Femur (tissue), 1 donor: ENCODE measurements at places on chromosomes 12 and 14.

DNA sequence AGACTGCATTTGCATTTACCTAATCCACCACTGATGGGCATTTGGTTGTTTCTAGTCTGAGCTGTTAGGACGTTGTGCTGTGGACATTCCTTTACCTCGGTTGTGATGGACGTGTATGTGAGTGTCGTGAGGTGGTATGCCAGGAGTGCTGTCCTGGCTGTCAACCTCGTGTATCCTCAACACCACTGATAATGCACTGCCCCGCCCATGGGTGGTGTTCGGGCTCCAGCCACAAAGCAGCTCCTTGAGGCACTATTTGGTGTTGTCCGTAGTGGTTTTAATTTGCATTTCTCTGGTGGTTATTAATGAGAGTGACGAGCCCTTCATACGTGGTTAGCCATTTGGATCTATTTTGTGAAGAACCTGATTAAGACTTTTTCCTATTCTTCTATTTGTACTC is 87.6 kb downstream of the PPP2R5C start:
- no peak for DNase-seq

DNA sequence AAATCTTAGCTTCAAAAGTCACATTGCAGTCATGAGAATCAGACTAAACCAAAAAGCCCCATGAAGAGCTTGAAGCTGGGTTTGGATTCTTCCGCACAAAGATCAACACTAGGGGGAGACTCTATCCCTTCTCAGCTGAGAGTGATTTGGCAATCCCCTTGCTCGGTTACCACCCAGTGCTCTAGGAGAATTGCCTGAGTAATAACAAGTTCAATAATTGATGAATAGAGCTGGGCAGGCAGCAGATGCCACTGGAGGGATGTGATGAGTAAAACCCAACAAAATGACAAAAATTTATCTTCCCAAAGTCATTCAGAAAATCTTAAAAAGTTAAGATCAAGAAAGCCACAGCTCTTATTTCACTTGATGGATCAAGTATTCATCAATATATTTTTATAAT is 185.6 kb upstream of the ARID2 start:
- peak; percentile 50 for DNase-seq

DNA sequence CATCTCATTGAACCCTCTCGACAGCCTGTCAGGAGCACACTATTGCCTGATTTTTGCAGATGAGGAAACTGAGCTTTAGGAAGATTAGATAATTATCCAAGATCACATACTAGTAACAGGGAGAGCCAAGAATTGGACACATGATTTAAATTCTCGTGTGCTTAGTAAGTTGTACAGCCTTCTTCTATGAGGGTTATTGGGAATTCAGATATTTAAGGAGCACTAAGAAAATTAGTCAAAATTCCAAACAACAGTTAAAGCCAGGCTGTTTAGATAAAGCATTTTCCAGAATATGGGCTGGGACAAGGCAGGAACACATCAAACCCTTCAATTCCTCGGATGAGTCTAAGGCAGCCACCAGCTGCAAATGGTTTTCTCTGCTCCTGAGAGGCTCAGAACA is 148.8 kb downstream of the TMEM30B start:
- no peak for DNase-seq

GRCh38 chr14:89227496-89227836 is 189.6 kb downstream of the FOXN3 start:
- DNase-seq = no peak

DNA sequence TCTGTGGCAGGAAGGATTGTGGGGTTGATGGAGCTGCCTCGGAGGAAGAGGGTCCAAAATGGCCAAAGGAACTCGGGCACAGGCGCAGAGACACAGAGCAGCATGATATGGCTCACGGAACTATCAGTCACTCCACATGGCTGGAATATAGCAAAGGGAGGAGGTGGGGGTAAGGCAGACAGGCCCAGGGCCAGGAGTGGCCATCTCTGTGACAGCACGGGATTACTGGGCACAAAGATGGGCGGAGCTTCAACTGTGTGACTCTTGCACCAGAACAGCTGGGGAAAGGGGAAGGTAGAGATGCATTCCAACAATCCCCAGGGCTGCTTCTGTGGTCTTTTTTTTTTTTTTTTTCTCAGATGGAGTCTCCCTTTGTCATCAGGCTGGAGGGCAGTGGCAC is 24.8 kb upstream of the EML1 start:
- DNase-seq = no peak

GRCh38 chr12:108732489-108733229 is 1.3 kb upstream of the CORO1C start:
- no peak for DNase-seq

GRCh38 chr14:36091096-36091495 is 85.4 kb downstream of the PTCSC3 start:
- DNase-seq = no peak

DNA sequence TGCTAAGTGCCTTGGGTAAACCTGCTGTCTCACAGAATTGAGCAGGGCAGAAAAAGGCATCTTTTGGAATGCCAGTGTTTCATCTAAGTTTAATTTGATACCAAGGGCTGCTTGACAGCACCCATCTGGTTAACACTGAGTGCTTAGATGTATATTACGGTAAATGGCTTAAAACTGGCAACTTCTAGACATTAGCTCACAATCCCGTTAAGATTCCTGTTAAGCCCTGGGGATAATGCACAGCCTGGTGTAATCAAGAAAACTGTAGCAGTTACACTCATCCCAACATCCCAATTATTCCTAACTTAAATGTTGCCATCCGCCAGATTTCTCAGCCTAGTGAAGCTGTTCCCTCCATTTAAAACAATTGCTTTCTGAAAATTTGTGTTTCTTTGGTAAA is 29.9 kb downstream of the PPFIBP1 start:
- DNase-seq = no peak

GRCh38 chr12:93266-94005 is 26.9 kb downstream of the IQSEC3 start:
- DNase-seq = no peak

- DNase-seq = no peak
Measured at GRCh38 chr12:49920241-49920914, 16.7 kb upstream of the FAIM2 start.

- peak; percentile 75 for DNase-seq
Measured at GRCh38 chr12:25993901-25994651, 35.6 kb downstream of the RASSF8 start.

DNA sequence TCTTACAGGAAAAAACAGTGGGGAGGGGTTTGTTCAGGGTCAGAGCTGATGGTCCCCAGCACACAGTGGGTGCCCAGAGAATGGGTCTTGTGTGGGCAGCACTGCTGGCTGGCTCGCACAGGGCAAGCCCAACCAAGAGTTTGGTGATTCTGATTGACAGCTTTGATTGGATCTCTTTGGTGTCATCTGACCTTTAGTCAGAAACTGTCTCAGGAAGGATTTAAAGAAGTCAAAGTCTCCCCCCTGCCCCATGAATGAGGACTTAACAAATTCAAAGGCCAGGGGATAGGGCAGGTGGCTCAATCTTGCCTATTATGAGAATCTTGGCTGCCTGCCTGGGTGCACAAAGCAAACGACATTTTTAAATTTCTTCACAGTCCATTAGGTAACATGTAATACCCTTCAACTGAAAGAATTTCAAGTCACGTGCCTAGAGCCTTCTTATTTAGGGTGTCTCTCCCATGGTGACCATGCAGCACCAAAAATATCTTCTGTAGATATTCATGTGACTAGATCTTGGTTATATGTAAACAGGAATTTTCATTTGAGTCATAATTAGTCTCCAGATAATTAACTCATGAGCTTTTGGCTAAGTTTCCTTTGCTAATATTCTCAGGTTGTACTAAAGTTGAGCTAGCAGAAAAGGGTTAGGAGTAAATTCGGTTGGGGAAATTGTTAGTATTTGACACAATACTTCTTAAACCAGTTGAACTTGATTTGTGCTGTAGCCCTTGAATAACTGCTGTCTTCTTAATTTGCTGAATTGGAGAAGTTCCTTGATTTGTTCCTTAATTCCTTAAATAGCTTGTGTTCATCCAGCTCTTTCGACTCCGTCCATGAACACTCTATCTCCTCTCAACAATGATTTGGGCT is 54.5 kb upstream of the HECTD1 start:
- no peak for DNase-seq

DNA sequence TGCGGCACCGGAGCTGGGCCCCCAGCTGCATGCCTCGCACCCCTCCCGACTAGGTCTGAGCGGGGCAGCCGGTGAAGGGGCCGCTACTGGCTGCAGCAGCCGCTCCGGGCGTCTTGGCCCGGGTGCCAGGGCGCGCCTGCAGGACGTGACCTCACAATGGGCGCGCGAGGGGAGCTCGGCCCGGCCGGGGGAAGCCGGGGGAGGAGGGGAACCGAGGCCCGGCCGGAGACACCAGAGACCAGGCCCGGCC is 353 bp downstream of the BAG5 start:
- peak; percentile 73 for DNase-seq

DNA sequence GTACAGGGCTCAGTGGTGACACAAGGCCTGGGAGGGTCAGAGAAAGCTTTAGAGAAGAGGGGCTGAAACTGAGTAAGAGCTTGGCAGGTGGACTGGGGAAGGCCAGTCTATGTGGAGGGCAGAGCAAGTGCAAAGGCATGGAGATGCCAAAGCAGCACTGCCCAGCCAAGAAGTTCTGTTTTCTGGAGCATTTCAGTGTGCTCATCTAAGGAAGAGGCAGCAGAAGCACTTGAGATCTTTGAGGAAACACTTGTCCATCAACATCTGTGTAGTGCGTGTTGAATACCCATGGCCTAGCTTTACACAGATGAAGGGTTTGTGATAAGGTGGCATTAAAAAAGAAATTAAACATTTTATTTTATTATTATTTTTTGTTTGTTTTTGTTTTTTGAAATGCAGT is 52.8 kb downstream of the FOS start:
- DNase-seq = no peak

- DNase-seq = peak; percentile 42
Measured at GRCh38 chr12:128976120-128976738, 123.0 kb downstream of the GLT1D1 start.

- no peak for DNase-seq
Measured at GRCh38 chr14:56115976-56116893, 2.0 kb upstream of the PELI2 start.

GRCh38 chr12:58369576-58369975 is 428.2 kb downstream of the ATP23 start:
- DNase-seq = no peak

DNA sequence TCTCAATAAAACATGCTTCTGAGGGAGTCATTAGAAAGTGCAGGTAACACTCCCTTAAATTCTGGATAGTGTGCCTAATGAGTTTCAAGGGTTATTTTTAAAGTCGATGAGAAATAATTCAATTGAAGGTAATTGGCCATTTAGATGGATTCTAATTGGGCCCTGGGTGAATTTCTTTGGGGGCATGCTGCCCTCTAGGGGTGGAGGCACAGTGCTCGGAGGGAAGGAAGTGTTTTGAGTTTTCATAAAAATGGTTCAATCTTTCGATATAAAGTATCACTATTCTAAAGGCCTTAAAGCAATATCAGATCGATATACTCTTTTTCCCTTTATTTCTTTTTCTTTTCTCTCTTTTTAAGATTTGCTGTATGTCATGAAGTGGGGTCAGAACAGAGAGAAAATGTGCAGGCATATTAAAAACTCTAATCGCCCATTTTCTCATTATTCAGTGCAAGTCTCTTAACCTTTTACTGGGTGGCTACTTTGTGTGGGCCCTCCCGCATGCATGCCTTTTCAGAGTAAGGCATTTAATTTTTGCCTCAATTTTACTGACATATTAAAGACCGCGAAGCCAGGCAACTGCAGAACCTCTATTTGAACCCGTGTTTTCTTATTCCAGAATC is 25.5 kb downstream of the NKX2-8 start:
- DNase-seq = no peak

GRCh38 chr14:103828315-103828967 is 18.9 kb downstream of the PPP1R13B start:
- DNase-seq = peak; percentile 49

- DNase-seq = no peak
Measured at GRCh38 chr14:67077921-67078320, 111.3 kb upstream of the GARIN2 start.

- DNase-seq = no peak
Measured at GRCh38 chr14:61641914-61642613, 53.2 kb upstream of the HIF1A start.

- no peak for DNase-seq
Measured at GRCh38 chr12:124543590-124544310, 23.7 kb downstream of the NCOR2 start.
